ENCODE measurements at places on chromosomes 3 and 15. TPM values are rescaled to one million over a fixed set of nuclear protein-coding genes. Genes with fewer than 3 reads are reported as not detected.

The BCHE gene
- total RNA-seq: 1.9 TPM

The ACP3 gene
- 1.2 TPM for total RNA-seq

The ZNF502 gene
- total RNA-seq: 3.5 TPM

The GOLGA8J gene
- not detected for total RNA-seq

The BFSP2 gene
- total RNA-seq: not detected

The SKOR1 gene
- 0.11 TPM for total RNA-seq

The GCSAM gene
- total RNA-seq: not detected

The BLM gene
- total RNA-seq: 45.6 TPM

The THBS1 gene
- 63.3 TPM for total RNA-seq

The ZPLD1 gene
- not detected for total RNA-seq

The ATG3 gene
- 55.3 TPM for total RNA-seq

The ISL2 gene
- total RNA-seq: 0.99 TPM

The STRIT1 gene
- 0.38 TPM for total RNA-seq

The CACNA2D2 gene
- 14.1 TPM for total RNA-seq

The MKRN2OS gene
- total RNA-seq: 0.41 TPM

The CEMIP gene
- total RNA-seq: 0.60 TPM

The LMCD1 gene
- total RNA-seq: 30.1 TPM

The COL6A5 gene
- not detected for total RNA-seq

The GABRG3 gene
- total RNA-seq: 0.80 TPM

The PARL gene
- 81.3 TPM for total RNA-seq

The SLC7A14 gene
- 0.95 TPM for total RNA-seq

The FBXL2 gene
- 3.1 TPM for total RNA-seq

The UBA7 gene
- total RNA-seq: 0.34 TPM

The GP9 gene
- not detected for total RNA-seq

The LRRIQ4 gene
- total RNA-seq: not detected

The MPI gene
- 31.0 TPM for total RNA-seq

The SPPL2A gene
- total RNA-seq: 50.6 TPM

The HACL1 gene
- total RNA-seq: 46.0 TPM

The SPATA12 gene
- 0.19 TPM for total RNA-seq

The INO80 gene
- 24.5 TPM for total RNA-seq

The KBTBD12 gene
- total RNA-seq: 0.63 TPM

The SIN3A gene
- total RNA-seq: 103 TPM

The INSYN1 gene
- total RNA-seq: 13.1 TPM

The ALCAM gene
- 35.7 TPM for total RNA-seq

The MNS1 gene
- not detected for total RNA-seq

The CCDC54 gene
- not detected for total RNA-seq

The CHRNB4 gene
- total RNA-seq: 2.6 TPM

The PAQR9 gene
- 2.7 TPM for total RNA-seq

The REC114 gene
- not detected for total RNA-seq

The KATNBL1 gene
- total RNA-seq: 51.4 TPM

The GXYLT2 gene
- total RNA-seq: 5.6 TPM

The MYH15 gene
- not detected for total RNA-seq
